Stimulated activated CD4-positive, alpha-beta T cell treated with anti-CD3 and anti-CD28 coated beads, Interleukin-2, amount 100 ng/mL, for 4 hours (primary cell): ENCODE measurements at places on chromosomes 11 and 22.

DNA sequence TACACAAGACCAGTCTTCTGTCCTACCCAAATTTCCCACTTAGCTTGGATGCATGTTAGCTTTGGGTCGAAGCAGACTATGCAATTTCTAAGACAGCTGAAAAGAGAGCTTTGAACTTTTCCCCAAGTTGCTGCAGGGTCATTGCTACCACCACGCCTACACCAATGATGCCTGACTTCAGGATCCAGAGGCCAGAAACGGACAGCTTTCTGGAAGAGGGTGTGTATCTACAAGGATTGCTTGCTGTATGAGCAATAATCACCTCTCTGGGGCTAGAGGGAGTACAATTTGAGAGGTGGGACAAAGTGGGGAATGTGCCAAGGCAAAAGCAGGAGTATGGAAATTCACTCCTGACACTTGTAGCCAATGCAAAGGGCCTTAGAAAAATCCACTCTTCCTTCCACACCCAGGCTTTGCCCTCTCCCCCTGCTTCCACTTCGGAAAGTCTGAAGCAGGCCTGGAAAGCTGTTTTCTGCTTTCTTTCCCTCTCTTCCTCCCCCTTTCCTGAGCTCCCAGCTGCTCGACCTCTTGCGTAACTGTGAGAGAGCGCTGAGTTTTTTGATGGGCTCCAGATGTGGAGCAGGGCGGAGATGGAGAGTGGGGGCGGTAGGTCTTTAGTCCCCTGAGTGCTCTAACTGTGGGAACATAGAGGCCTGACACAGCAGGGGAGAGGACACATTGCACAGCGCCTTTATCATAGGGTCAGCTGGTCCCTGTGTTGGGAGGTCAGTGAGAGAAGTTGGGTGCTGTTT is 2.1 kb upstream of the PHLDB1 start:
- no peak for DNase-seq

DNA sequence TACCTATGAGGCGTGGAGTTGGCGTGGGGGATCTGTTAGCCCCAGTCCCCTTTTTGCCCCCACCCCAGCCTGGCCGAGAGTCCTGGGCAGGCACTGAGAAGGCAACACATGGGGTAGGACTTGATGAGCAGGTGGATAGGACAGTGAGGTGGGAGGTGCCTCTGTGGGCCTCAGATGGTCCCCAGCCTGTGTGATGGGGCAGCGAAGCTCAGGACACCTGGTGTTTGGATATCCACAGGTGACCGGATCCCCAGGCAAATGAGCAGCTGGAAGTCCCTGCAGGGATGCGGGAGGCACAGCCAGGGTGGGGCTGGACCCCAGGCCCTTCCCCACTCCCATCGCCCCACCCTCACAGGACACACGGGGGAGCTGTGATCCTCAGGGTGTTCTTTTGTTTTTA is 9.7 kb downstream of the FBLN1 start:
- no peak for DNase-seq

- peak; percentile 71 for DNase-seq
These were observed at the start of gene TP53I11 for GRCh38 chr11:44950625-44951476. Gene TP53I11 (minus strand): TSS chr11:44950883. CDS start chr11:44938335, 12,548 bp downstream.

DNA sequence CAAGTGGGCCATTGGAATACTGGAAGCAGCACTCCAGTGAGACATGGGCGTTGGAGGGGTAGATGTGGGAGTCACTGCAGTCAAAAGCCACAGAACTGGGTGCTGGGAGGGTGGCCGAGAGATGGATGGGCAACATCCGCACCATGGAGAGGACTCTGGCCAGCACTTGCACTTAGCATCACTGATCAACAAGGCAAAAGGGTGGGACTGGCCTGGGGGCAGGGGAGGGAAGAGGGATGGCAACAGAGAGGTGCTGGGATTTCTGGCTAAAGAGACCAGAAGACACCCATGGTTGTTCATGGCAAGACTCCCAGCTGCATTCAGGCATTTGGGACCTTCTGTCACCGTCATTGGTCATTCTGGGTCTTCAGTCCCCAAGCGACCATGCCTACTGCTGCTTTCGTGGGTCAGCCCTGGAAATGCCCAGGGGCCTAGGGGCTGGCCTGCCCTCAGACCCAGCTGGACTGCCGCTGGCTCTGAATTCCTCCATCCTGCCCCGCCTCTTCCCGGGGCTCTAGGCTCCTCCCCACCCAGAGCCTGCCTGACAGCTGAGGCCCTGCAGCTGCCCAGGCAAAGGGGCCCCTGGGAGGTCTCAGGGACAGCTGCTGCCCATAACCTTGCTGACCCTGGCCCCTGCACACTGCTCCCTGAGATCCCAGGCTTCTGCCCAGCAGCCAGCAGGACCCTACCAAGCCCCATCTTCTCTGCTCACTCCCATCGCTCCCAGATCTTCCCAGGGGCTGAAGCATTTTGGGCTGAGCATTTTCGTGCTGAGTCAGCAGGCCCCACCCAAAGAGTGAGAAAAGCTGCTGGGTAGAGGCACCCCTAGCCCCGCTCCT is 13.0 kb upstream of the CDC42EP2 start:
- DNase-seq = no peak

DNA sequence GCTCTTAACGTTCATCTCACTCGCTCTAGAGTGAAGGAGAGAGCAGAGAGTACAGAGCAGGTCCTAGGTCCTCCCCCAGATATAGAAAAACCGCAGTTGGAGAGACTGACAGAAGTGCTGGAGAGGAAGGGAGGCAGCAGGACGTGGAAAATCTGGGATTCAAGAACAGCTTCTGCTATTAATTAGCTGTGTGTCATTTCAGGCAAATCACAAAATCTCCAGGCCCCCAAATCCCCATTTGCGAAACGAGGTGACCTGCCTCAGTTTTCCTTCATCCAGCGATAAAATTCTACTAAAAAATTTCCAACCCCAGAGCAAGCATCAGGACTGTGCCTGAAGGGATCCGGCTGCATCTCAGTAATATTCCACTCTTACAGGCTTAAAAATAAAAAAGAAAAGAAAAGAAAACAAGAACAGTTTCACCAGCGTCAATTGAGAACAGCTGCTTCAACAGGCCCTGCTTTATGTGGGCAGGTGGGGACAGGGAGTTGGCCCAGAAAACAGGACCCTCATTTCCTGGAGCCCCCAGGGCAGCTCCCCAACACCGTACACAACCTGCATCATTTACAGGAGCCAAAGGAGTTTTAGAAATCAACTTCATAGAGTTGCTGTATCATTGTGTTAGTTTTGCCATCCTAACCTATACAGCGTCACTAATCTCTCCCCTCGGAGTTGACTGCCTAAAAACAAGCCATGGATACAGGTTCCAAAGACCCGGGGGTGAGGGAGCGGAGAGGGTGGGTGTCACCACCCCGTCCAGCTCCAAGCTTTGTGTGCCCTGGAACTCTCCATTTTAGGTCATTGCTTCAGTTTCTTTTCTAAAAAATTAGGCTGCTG is 2.3 kb upstream of the MALAT1 start:
- DNase-seq = no peak

DNA sequence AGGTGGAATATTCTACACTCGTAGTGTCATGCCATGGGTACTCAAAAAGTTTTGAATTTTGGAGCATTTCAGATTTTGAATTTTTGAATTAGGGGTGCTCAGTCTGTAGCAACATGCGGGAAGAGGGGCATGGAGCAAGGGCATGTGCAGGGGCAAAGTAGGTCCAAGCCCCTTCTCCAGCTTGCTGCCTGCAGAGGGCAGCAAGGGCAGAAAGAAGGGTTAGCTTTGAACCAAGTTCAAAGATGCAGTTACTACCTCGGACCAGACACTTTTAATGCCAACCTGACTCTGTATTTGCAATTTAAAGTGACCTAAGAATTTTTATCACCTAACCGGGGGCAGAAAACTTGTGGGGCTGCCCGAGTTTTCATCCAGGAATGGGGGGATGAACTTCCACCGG is 68.2 kb downstream of the CD82 start:
- DNase-seq = no peak

DNA sequence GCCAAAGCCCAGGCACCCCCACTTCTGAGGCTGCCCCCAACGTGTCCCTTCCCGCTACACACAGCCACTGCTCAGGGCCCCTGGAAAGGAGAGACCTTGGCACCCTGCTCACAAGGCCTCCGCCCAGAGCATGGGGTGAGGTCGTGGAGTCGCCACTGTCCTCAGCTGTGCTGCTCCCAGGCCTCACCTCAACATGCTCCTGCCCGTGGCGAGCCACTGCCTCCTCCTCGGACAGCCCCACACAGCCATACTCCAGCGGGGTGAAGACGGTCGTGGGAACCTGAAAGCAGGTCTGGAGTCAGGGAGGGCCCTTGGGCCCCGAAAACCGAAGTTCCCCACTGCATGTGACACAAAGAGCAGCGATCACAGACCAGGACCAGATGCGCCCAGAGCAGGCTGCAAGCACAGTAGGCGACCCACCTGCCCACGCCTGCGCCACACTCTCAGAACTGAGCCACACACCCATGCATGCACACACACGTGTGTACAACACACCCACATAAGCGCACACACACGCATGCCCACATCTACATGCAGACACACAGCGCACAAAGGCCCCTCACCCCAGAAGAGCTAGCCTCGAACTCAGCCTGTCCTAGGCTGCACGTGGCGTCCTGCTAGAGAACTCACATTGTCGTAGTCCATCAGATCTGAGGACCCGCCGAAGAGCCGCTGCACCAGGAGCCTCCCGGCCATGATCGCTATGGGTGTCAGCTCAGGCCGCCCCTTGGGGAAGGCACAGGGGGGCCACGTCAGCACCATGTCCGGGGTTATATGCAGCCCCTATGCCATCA is 25.5 kb upstream of the GNB1L start:
- no peak for DNase-seq

- DNase-seq = peak; percentile 32
These were observed 772 bp downstream of the C22orf15 start for GRCh38 chr22:23763579-23763945.

DNA sequence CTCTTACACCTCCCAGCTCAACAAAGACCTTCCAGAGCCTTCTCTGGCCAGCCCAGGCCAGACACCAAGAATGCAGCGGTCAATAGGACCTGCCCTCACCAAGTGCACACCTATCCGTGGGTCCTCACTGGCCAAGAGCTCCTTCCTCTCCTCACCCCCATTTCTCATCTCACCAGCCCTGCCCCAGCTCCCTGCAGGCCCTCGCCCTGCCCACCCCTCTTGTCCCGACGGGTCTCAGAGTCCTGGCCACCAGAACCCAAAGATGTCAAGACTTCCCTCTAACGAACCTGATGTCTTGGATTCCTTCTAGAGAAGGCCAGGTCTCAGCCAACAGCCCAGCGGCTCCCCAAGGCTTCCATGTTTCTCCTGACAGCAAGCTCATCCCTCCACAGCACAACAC is 43.6 kb downstream of the IGF2 start:
- DNase-seq = no peak

- DNase-seq = no peak
These were observed 94.3 kb downstream of the SOX6 start for GRCh38 chr11:16261836-16262644.

DNA sequence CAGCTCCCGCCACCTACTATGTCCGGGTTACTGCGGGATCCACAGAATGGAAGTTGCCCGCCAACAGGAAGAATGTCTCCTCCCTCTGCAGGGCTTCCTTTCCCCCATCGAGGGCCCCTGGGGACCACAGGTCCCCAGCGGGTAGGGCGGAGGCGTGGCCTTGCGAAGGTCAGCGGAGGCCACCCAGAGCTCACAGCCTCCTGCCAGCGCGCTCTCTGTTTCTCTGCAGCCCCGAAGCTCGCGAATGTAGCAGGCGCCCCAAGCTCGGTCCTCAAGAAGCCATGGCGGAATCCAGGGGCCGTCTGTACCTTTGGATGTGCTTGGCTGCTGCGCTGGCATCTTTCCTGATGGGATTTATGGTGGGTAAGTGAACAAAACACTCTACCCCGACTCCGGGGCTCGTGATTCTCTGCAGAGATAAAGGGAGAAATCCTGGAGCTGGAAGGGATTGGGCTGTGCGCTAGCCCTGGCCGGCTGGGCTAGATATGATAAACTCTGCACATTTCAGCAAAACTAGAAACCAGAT is at the start of gene NAALAD2:
TSS of gene NAALAD2 (plus strand) at position 186 of the 526 bp plus-strand sequence. CDS start at position 282, 96 bp downstream.
- DNase-seq = no peak

DNA sequence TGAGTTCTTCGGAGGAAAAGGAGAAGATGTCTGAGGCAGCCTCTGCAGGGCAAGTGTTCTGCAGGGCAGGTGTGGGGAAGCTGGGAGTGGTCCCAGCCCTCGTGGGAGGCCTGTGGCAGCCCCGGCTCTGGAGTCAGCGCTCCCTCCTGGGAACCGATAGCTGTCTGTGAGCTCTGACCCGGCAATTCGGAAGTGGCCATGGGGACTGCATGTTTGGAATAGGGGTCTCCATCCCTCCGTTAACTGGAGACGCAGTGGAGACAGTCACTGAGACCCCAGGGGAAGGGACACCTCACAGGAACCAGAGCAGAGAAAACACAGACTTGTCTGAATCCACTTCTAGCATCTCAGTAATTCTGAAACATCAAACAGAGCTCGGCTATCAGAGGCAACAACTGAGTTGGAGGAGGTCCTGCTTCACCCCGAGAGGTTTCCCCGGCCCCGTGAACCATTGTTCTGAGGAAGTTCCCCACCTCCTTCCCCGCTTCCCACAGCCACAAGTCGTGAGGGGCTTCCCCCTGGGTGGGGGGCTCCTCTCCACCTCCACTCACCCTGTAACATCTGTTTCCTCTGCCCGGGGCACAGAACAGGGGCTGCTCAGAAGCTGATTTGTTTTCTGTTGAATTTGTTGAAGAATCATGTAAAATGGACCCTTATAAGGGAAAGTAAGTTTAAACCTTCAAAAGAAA is 99.6 kb downstream of the BRD1 start:
- DNase-seq = no peak

- no peak for DNase-seq
These were observed 40.6 kb downstream of the RELT start for GRCh38 chr11:73416786-73417185.

DNA sequence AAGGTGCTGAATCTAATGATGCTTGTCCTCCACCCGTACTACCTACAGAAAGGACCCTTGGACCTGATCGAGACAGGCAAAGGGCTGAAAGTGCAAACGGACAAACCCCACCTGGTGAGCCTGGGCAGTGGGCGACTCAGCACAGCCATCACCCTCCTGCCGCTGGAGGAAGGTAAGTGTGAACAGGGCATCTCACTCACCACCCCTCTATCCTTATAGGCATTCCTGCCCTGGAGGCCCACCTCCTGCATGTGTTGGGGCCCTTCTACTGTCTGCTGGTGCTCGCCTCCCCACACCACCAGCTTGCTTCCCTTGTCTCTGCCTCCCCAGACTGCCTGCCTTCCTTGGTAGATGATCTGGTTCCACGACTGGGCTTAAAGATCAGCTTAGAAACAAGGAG is 7.1 kb downstream of the PHLDB1 start:
- DNase-seq = no peak

DNA sequence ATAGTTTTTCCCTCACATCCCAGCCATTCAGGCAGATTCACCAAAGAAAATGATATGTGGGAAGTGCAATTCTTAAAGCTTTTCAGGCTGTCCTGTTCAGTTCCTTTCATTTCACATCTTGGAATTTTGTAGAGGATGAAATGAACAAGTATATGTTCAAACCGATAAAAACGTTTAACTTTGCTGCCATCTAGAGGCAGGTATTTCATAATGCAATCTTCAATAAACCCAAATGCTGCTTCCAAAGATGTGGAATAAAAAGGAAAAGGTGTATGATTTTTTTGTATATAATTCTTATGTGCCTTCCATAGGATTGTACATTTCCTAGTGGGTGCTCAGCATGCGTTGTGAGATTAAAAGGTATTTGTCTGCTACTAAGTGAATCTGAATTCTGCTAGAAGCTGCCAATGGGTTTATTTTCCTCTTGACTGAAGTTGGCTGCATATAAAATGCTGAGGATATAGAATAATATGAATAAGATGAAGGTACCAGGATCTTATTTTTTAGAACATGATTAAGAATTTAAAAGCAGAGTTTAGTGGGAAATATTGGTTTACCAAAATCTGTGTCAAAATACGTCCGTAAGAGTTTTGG is 199.3 kb downstream of the PGR start:
- no peak for DNase-seq

GRCh38 chr22:38078046-38078840 is 5.7 kb downstream of the SLC16A8 start:
- no peak for DNase-seq

- no peak for DNase-seq
These were observed 468.0 kb downstream of the OPCML start for GRCh38 chr11:133064152-133064877.
